AG08395 (cell line): ENCODE measurements at places on chromosomes 16 and 17.

GRCh38 chr17:79038545-79039135 lies 14.7 kb downstream of the C1QTNF1 start:
- peak; percentile 95 for DNase-seq

DNA sequence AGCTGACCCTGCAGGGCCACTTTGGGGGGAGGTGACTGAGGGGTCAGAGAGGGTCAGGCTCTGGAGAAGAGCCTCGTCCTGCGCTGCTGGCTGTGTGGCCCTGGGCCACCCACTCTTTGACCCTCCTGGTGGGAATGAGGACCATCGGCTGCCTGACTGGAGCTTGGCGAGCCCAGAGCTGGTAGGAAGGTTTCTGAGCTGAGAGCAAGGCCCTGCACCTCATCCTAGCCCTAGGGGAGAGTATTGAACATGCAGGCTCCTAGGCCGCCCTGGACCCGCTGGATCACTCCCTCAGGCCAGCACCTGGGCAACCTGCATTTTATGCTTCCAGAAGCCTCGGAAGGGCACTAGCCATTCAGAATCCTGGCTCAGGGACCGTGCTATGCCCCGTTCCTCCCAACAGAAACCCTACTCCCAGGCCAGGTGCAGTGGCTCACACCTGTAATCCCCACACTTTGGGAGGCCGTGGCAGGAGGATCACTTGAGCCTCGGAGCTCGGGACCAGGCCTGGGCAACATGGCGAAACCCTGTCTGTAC lies 14.5 kb downstream of the MAP2K3 start:
- DNase-seq = no peak

GRCh38 chr16:27811881-27812280 lies 251.6 kb downstream of the GSG1L start:
- DNase-seq = no peak

DNA sequence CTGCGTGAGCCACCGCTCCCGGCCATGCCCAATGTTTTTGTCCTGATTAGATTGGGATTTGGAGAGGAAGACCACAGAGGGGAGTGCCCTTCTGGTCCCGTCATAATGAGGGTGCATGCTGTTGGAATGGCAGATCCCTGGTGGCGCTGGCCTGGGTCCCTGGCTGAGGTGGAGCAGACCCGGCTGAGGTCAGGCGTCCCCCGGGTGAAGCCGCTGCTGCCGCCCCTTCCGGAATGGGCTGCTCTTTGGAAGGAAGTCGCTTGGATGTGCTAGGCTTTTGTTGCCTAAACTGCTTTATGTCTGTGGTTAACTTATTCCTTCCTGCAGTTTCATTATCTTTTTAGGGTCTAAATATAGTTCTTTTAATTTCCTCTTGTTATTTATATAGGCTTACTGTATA lies 120.3 kb upstream of the CHMP6 start:
- no peak for DNase-seq

DNA sequence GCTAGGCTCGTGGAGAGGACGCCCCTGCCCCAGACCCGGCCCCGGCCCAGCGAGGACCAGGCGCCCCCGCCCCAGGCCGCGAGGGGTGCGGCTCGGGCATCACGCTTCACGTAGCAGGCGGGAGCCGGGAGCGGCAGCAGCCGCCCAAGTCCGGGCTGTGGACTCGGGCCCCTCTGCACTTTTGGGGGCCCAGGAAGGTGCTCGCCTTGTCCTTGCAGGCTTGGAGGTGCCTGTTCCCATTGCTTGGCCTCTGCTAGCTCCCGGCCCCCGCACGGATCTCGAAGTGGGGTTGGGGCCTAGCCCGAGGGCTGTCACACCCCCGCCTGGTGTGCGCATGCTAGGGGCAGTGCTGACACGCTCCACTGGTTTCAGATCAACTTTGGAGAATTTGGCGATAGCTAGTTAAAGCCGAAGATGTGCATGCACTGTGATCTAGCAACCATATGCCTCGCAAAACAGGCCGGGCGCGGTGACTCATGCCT lies 55.7 kb downstream of the WSB1 start:
- DNase-seq = no peak

DNA sequence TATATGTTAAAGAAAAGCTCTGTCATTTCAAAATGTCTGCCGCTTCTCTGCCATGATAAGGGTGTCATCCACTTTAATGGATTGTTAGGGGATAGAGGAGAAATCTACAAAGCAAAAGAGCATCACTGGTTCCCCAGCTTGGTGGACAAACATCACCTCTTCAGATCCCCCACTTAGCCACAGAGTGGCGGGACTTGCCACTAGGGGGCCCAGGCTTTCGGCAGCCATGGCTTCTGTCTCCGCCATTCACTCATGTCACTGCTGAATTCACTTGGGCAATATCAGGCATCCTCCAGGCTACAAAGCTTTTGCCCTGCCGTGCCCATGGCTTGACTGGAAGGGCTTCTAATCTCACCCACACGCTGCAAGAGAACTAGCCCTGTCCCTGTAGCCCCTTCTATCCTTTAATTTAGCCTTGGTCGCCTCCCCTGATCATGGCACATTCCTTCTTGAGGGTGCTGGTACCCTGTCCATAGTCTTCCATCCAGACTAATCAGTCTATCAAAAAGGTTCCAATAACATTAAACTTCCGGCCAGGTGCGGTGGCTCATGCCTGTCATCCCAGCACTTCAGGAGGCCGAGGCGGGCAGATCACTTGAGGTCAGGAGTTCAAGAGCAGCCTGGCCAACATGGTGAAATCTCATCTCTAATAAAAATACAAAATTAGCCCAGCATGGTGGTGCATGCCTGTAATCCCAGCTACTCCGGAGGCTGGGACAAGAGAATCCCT lies 34.7 kb downstream of the SBK1 start:
- DNase-seq = peak; percentile 75

GRCh38 chr16:27746076-27746855 lies 196.3 kb downstream of the KATNIP start:
- no peak for DNase-seq

- no peak for DNase-seq
Observed at GRCh38 chr16:10967986-10968385, 23.6 kb downstream of the CLEC16A start.

- DNase-seq = peak; percentile 64
Observed at GRCh38 chr17:9291912-9292560, 270.7 kb downstream of the NTN1 start.

DNA sequence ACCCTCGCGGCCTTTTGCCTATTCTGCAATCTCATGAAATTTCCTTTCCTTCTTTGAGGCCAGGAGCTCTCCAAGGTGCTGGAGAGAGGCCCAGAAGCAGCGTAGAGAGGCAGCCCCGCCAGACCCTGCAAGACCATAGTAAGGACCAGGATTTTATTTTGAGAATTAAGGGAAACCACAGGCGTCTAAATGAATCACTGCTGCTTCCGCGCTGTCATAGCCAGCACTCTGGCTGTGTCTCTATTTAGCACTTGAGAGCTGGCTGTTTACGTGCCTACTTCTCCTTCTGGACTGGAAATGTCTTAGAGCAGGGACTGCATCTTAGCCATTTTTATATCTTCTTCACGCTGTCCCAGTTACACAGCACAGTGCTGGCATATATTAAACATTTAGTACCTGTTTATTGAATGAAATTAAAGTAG lies 37.6 kb upstream of the PIRT start:
- DNase-seq = no peak

DNA sequence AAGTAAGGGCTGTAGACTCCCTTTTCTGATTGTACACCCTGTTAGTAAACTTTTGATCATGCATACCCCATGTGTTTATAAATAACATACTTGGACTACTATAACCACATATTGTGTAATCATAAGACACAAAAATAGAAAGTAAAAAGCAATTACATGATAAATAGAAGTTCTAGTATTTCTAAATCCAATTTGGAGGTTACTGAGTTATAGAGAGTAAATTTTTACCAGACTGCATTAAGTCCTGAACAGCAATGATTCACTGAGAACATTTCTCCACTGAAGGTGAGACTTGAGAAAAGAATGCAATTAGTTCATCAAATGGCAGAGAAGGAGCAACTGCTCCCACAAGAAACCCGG lies 7.7 kb upstream of the TBKBP1 start:
- DNase-seq = peak; percentile 53

GRCh38 chr17:77451245-77451893 lies 310.6 kb downstream of the SEC14L1 start:
- DNase-seq = peak; percentile 52

DNA sequence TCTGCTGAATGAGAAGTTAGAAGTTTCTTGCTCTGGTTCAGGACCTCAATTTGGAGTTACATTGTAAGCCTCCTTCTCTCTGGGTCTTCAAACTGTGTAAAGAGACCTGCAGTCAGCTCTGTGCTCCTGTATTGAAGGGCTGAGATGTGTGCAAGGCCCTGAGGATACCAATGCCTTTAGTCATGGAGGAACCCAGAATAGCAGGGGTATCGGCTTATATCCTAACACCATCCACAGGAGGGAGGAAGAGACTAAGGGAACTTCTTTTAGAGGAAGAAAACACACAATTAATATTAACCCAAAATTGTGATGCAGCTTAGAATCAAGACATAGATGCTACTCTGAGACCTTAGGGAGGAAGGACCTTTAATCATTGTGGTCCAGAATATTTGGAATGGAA lies 36.5 kb downstream of the GLP2R start:
- DNase-seq = no peak

- no peak for DNase-seq
Observed at GRCh38 chr16:80144191-80144590, 396.6 kb upstream of the DYNLRB2 start.

- no peak for DNase-seq
Observed at GRCh38 chr17:28193241-28193640, 125.8 kb upstream of the TMEM97 start.

GRCh38 chr16:67036323-67036741 lies 7.4 kb downstream of the CBFB start:
- DNase-seq = no peak

DNA sequence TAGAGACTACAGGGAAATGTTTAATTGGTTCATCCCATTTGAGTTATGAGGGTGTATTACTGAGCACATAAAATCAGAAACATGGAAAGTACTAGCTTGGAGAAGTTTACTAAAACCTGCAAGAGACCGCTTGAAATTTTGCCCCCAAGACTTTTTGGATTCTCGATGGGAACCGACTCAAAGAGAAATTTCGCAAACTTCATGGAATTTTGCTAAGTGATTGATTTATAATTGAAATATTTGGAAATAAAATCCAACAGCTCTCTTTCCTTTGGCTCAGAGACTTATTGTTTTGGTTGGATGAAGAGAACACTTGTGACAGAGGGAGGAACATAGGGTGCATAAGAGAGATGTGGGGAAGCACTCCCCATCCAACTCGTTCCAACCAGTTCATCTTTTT lies 574.4 kb downstream of the WWOX start:
- no peak for DNase-seq

DNA sequence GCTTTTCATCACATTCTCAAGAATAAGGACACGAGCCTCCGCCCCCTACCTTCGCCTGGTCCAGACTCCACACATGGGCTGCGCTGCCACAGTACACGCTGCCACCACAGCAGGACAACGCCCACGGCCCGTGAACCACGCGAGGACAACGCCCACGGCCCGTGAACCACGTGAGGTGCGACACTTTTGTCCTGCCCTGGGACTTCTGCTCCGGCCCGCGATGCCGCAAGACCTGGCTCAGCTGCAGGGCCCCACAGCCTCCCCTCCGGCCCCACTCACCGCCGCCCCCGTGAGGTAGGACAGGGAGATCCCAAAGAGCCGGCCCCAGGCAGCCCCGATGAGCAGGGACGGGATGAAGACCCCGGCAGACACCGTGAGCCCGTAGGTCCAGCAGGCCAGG lies 5.9 kb upstream of the CCDC154 start:
- no peak for DNase-seq

DNA sequence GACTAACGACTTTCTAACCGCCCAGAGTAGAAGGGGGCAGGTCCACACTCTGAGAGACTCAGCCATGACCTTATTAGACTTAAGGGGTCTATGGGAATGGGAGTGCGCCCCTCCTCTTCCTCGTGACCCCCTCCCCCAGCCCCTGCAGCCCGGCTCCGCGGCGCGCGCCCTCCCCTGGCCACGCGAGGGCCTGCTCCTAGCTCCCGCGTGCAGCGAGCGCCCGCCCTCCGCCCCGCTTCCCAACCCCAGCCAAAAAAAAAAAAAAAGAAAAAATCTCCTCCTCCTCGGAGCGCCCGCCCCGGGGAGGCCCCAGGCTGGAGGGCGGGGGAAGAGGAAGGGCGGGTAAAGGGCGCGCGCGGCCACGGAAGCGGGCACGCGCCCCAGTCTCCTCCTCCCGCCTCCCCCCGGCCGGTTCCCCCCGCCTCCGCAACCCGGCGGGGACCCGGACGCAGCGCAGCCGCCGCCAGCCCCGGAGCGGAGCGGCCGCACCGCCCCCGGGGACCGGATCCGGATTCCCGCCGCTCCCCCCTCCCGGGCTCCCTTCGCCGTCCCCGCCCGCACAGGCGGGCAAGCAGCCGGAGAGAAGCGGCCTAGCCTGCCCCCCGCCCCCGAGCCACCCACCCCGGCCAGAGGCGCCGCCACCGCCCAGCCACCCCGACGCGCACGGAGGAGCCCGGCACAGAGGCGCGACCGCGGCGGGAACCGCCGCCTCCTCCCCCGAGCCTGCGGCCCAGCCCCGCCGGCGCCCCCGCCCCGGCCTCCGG lies 949 bp downstream of the UBTF start:
- DNase-seq = peak; percentile 93

DNA sequence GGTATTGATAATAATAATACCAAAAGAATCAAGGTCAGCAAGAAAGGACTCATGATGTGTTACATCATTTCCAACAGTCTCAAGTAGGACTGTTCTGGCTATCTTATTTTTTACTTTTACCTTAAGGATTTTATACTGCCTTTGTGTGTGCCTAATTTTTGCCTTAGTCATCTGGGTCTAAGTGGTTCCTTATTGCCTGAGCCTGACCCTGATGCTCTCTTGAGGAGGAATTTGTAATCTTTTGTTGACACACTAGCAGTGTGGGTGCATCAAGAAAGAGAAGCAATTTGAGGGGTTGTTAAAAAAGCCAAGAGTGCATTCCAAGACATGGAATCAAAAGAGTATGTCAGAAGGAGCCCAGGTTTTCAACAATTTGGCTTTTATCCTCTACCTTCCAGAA lies 59.3 kb downstream of the TMEM100 start:
- DNase-seq = no peak

GRCh38 chr16:48217708-48218107 lies 26.4 kb upstream of the LONP2 start:
- DNase-seq = no peak

DNA sequence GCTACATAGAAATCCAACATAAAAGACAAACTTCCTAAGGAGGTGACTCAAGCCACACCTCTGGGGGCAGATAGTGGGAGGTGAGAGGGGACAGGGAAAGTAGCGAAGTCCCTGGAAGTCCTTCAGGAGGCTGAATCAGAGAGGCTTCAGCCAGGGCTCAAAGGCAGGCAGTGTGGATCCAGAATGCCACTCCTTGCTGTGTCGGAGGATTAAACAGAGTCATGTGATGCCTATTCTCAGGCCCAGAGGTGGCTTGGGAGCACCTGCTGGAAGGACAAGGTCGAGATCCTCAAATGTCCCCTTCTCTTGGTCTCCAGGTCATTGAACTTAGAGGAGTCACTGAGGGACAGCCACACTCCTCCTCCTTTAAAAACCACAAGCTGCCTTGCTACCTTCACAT lies 391.1 kb downstream of the SOX9 start:
- no peak for DNase-seq

GRCh38 chr16:63130942-63131341 lies 1094.7 kb upstream of the CDH8 start:
- no peak for DNase-seq
